ENCODE measurements at places on chromosomes 2 and 18. TPM values are rescaled to one million over a fixed set of nuclear protein-coding genes. Genes with fewer than 3 reads are reported as not detected.

FEV gene
- total RNA-seq, result not detected

- peaks cover 25% of the 10 kb centered on the region for H3K4me1 ChIP-seq
- no peak overlapping the region for H3K27ac ChIP-seq
- no peaks in the 10 kb centered on the region for H3K27me3 ChIP-seq
- no peak overlapping the region for H3K4me3 ChIP-seq
These were observed 22.4 kb upstream of the REV1 start for GRCh38 chr2:99512181-99512591.

DNA sequence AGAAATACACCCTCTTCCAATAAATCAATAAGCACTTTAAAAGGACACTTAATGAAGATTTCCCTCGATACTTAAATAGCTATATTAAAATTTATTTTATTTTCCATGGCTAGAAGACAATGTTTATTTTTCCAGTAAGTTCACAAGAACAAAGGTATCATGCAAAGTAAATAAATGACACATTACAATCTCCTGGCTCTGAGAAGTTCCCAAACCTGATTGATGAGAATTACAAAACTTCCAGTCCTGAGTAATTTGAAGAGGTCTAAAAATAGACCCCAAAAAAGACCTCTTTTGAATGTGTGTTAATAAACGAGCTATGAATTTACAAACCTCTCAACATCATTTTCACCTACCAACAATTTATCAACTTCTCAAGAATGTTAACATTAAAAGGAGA is 1.5 kb upstream of the PEX13 start:
- peak overlapping the region; percentile 88 for H3K27ac ChIP-seq
- DNase-seq, result no peak
- H3K27me3 ChIP-seq, result no peaks in the 10 kb centered on the region

GRCh38 chr2:10790228-10790973 is 22.2 kb downstream of the PDIA6 start:
- H3K27me3 ChIP-seq, result no peaks in the 10 kb centered on the region
- H3K36me3 ChIP-seq, result peaks cover 98% of the 10 kb centered on the region
- H3K27ac ChIP-seq, result no peak overlapping the region
- H3K4me1 ChIP-seq, result no peaks in the 10 kb centered on the region
- no peak overlapping the region for H3K4me3 ChIP-seq

- peaks cover 7% of the 10 kb centered on the region for H3K36me3 ChIP-seq
- H3K4me1 ChIP-seq, result peaks cover 42% of the 10 kb centered on the region
- peaks cover 4% of the 10 kb centered on the region for H3K27me3 ChIP-seq
These were observed 5.0 kb downstream of the LIMS2 start for GRCh38 chr2:127670055-127670956.

DNA sequence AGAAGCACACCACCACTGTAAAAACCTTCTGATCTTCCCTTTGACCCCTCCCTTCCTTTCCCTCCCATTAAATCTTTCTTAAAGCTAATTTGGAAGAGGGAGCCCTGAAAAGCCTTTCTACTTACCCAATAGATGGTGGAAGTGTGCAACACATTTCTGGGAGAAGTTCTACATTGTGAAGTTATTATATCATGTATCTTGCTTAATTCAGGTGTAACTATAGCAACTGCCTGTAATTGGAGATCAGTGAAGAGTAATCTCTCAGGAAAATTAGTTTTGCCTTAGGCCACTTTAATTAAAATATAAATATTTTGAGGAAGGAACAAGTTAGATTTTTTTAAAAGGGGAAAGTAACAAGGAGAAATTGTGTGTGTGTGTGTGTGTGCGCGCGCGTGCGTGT is 266.0 kb downstream of the SH3BP4 start:
- no peak overlapping the region for H3K27ac ChIP-seq

DNA sequence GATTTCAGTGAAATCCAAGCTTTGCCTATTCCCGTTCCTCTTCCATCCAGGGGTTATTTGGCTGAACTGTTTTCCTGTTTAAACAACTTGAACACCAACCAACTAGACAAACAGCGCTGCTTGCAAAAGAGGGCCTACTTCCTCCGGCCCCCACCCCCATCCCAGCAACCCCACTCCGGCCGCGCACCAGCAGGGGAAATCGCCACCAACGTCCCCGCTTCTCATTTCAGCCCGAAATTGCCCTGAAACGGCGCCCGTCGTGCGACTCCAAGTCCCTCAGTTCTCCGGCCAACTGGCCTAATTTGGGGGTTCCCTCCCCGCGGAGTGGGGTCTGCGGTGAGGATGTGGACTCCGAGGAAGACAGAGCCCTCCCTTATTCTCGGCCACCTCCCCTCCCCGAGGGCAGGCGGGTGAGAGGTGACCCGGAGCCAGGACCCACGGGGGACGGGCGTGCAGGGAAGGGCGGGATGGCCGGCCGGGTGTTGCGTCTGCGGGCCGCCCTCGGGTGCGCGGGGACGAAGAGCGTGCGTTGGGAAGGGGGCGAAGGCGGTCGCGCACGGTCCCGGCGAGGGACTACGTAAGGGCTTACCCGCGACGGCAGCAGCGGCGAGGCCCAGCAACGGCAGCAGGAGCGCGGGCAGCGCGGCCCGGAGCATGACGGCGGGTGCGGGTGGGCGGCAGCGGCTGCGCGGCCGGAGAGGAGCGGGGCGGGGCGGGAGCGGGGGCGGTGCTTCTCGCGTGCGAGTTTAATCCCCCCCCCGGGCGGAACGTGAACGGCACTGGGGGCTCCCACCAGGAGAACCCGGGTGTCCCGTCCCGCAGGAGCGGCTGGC is at the start of gene CD302:
CD302 (minus strand) TSS at position 666 of the 833 bp plus-strand sequence; CDS start at position 656, 10 bp downstream.
- H3K27me3 ChIP-seq, result no peaks in the 10 kb centered on the region
- peak within 1 kb of the TSS; percentile 96 for H3K27ac ChIP-seq
- H3K36me3 ChIP-seq, result no peaks in the 10 kb centered on the region
- DNase-seq, result peak; percentile 89
- peaks cover 45% of the 10 kb centered on the region for H3K4me1 ChIP-seq
